ENCODE measurements at places on chromosomes 5 and 9. TPM values are rescaled to one million over a fixed set of nuclear protein-coding genes. Genes with fewer than 3 reads are reported as not detected.
A peak's percentile ranks its signal among the peaks of the same experiment; 100 is the strongest.

DNA sequence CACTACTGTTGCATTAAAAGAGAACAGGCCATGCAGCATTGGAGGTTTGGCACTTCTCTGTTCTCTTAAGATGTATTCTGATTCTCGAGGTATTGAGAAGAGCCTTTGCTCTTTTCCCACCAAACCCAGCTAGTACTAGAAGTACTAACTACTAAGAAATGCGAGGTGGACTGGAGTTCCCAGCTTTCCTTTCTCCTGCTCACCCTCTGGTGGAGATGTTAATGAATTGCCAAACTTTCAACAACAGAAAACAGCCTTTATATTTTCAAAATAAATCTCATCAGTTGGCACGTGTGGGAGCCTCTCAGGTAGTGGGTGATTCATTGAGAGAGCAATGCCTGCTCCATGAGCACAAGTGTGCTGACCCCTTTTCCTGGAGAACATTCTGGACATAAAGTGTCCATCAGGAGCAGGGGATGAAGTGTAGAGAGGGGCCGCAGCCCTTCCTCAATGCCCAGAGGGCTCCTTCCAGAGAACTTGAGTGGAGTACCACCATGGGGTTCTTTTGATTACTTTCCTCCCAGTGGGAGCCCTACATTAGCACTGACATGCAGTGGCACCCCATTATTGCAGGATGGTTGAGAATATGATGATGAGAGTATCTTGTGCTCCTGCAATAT lies 45.7 kb downstream of the TMEM174 start:
- DNase-seq: peak; percentile 10

The SLC1A3 gene
- 0.44 TPM for total RNA-seq

GRCh38 chr9:136648751-136649150 lies 14.0 kb upstream of the EGFL7 start:
- DNase-seq: peak; percentile 97

DNA sequence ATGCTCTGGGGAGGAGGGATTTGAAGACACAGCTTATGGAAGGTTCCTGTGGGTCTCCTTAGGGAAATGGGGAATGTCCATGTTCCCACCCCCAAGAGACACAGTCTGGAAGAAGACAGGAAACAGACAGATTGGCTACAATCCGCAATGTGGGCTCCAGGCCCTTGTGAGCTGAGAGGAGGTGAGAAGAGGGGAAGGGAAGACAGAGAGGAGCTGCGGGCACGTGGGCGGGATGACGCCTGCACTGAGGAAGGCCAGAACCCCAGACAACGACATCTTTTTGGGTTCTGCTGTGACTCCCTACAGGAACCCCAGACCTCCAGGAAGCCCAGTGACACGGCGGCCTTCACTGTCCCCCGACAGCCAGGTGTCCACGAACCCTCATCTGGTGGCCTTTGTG lies 29.9 kb upstream of the NKD2 start:
- no peak for DNase-seq

The C9 gene
- 0.44 TPM for total RNA-seq

- no peak for DNase-seq
Measured at GRCh38 chr5:108529381-108529780, 147.5 kb upstream of the FBXL17 start.

- no peak for DNase-seq
Measured at GRCh38 chr5:76358-77169, 15.4 kb upstream of the PLEKHG4B start.

DNA sequence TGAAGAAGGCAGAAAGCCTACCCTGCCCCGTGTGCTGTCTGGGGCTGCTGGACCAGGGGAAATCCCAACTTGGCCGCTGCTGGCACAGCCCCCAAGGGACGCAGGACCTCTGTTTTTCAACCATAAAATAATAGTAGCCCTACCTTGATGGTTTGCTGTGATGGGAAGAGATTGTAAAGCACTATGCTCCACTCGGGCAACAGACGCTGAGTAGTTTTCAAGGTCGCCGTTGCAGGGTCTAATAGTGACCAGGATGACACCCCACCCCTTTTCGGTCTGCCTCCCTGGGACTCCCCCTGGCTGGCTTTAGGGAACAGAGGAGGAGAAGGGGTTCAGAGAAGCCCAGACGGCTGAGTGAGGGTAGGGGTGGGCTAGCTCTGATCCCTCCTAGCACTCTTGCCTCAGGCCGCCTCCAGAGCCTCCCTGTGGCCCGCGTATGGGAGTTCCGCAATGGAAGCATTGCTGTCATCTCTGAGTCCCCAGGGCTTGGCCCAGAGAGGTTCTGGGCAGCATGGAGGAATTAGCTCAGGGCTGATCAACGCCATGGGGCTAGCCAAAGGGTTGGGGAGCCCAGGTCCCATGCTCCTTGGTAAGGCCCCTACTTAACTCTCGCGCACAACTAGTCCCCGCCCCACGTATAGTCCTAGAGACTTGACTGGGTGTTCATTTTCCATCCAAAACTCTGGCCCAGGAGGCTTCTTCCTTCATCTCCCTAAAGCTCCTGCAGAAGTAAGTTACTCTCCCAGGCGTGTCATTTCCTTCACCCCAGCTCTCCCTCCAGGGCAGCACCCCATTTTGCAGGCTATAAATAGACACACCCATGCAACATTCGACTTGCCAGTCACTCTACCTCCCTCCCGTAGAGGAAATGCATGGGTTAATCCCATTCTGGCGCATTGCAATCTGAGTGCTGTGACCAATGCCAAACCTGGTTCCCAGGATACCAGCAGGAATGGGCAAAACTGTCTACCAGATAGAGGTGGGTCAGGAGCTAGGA lies 1.1 kb upstream of the IRF1 start:
- no peak for DNase-seq

GRCh38 chr9:96379461-96379860 lies 4.0 kb downstream of the SLC35D2 start:
- DNase-seq: no peak

DNA sequence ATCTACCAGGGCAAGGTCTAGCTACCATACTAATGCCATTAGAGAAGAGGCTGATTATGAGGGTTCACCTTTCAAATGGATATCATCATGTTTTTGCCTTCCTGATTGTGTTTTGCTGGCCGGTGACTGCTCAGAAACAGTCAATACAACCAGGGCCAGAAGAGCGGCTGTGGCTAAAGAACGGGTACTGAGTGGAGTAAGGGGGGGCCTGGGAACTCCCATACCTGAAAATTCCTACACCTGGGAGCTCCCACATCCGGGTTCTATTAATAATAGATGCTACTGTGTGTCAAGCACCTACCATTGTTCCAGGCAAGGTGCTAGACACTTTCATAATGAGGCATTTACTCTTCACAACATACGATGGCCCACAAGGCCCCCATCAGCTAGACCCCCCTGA lies 79.2 kb downstream of the CDK5RAP2 start:
- no peak for DNase-seq

The BRINP1 gene
- not detected for total RNA-seq

GRCh38 chr5:41670854-41671479 lies 160.6 kb upstream of the PLCXD3 start:
- no peak for DNase-seq

The FOXD1 gene
- 0.20 TPM for total RNA-seq

- DNase-seq: no peak
Measured at GRCh38 chr9:128115187-128116103, 12.1 kb downstream of the PTGES2 start.

The TLX3 gene
- total RNA-seq: not detected

The C1QTNF3 gene
- 1.6 TPM for total RNA-seq

- no peak for DNase-seq
Measured at GRCh38 chr5:4716781-4717180, 423.3 kb upstream of the ADAMTS16 start.

The TGFBI gene
- 6.5 TPM for total RNA-seq

DNA sequence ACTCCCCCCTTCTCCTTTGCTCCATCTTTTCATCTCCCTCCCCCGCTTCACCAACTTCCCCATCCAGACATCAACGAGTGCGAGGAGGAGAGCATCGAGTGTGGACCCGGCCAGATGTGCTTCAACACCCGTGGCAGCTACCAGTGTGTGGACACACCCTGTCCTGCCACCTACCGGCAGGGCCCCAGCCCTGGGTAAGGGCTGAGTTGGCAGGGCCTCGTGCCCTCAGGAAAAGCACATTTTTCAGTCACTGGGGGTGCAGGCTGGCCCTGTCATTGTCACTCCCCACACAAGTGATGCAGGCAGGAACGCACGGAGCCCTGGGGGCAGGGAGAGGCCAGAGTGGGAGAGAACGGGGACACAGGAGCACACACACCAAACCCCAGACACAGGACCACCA lies 12.4 kb upstream of the ASS1 start:
- no peak for DNase-seq

GRCh38 chr5:32160228-32160627 lies 13.9 kb downstream of the GOLPH3 start:
- DNase-seq: no peak

DNA sequence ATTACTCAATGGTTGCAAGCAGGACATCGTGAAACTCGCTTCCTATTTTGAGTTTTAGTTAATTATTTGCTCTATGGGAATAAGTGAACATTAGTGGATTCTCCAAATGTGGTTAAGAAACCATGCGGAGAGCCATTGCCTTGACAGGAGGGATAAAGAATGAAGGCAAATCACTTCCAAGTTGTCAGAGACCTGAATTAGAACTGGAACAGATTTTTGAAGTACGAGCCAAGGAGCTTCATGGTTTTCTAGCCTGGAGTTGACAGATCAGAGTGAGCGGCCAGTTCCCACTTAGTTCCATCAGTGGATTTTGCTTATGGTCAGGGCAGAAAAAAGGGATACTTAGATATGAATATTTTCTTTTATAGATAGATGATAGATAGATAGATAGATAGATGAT lies 171.4 kb upstream of the CDH10 start:
- no peak for DNase-seq

DNA sequence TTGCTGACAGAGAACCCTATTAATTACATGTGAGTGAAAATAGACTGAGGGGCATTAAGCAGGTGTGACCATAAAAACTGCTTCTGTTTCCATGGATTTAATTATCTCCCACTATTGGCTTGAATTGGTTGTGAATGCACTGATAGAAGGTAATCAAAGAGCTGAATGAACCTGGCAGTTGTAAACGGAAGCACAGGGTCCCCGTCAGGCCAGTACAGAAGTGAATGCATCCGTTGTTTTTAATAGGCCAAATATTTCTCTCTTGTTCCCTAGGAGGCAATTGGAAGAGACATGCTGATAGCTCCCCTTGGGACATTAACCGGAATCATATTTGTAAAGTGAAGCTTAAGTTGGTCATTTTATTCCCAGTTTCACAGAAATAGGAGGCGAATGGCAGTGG lies 147.0 kb downstream of the CAVIN4 start:
- no peak for DNase-seq

The ADRB2 gene
- 0.86 TPM for total RNA-seq

GRCh38 chr9:129640086-129640870 lies 1.7 kb downstream of the ASB6 start:
- no peak for DNase-seq

DNA sequence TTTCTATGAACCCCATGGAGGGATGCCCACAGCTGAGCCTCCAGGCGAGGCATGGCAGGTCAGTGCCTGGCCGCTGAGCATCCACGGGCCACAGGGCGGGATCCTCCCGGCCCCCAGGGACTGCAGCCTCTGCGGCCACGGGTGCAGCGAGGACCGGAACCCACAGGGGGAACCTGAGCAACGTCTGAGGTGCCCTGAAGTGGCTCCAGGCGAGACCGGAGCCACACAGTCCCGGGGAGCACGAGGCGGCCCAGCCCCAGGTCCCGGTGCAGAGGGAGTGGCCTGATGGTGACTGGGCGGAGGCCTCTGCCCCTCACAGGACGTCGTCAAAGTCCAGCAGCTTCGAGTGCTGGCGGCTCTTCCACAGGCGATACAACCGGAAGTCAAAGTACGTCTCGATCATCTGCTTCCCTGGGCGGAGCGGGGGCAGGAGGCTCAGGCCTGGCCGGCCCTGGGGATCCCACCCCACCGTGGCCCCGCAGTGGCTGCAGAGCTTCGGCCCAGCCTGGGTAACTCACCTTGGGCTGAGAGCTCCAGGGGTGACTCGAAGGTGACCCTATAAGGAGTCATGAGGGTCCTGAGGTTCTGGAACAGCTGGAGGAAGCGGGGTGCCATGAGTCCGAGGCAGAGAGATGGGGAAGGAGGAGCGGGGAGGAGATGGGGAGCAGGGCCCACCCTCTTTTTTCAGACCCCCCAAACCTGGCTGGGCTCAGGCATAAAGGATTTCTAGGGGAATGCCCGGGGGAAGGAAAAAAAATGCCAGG lies 8.1 kb upstream of the ENTPD8 start:
- DNase-seq: no peak

The SERF1B gene
- 43.7 TPM for total RNA-seq

The UHRF2 gene
- 101 TPM for total RNA-seq

The GADD45G gene
- total RNA-seq: 0.64 TPM

The CDKN2B gene
- 2.3 TPM for total RNA-seq

- no peak for DNase-seq
Measured at GRCh38 chr9:94140791-94141790, 56.8 kb downstream of the PTPDC1 start.

DNA sequence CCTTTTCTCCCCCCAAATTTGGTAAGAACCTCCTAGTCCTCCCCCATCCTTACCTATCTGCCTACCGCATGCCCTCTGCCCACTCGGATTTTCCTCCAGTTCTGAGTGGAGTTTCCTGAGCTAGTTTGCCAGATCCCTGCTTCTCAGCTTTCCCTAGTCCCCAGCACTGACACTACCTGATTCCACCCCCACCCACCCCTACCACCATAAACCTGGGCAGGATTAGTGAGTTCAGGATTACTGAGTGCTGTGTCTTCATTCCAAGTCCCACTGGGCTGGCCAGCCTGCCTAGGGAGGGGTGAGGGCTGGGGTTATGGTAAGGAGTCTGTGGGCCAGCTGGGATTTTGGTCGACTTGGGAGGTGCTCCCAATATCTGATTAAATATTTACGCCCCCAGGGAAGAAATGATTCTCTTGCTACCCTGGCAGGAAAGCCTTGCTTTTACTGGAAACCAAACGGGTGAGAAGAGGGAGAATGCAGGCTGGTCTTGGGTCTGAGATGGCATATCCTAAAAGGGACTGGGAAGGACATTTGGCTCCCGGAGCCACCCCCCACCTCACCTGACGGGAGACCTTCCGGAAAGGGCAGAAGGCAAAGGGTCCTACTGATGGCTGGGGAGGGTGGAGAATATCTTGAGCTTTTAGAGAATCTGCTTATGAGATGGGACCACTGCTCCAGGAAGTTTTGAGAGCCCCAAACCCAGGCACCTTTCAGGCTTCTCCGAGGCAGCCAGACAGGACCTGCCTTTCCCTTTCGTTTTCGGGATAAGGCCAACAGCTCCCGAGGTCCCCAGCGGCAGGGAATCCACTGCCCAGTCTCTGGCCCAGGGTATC lies 3.7 kb downstream of the PITX1 start:
- no peak for DNase-seq

GRCh38 chr5:5140479-5141338 lies 579 bp downstream of the ADAMTS16 start:
- no peak for DNase-seq

- DNase-seq: no peak
Measured at GRCh38 chr9:35958104-35958837, at the start of gene OR2S2. TSS of gene OR2S2 (minus strand) at chr9:35958154. CDS start at chr9:35958098, 56 bp downstream.

The LECT2 gene
- total RNA-seq: not detected

The PCDHA9 gene
- not detected for total RNA-seq
